Activated CD8-positive, alpha-beta memory T cell treated with anti-CD3 and anti-CD28 coated beads, Interleukin-2, amount 10 ng/mL, durations not matched to agents 7 days and 5 days (primary cell): ENCODE measurements at places on chromosomes 12 and 14.

DNA sequence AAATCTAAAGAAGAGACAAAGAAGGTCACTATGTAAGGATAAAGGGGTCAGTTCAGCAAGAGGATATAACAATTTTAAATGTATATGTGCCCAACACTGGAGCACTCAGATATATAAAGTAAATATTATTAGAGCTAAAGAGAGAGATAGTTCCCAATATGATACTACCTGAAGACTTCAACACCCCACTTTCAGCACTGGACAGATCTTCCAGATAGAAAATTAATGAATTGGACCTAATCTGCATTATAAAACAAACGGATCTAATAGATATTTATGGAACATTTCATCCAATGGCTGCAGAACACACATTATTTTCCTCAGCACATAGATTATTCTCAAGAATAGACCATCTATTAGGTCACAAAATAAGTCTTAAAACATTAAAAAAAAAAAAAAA, 24.1 kb upstream of the SRGAP1 start:
- DNase-seq: no peak

- no peak for DNase-seq
Measured at GRCh38 chr12:21545557-21545956, 19.5 kb downstream of the SPX start.

- DNase-seq: peak; percentile 57
Measured at GRCh38 chr14:102316338-102316742, 3.2 kb upstream of the ZNF839 start.

DNA sequence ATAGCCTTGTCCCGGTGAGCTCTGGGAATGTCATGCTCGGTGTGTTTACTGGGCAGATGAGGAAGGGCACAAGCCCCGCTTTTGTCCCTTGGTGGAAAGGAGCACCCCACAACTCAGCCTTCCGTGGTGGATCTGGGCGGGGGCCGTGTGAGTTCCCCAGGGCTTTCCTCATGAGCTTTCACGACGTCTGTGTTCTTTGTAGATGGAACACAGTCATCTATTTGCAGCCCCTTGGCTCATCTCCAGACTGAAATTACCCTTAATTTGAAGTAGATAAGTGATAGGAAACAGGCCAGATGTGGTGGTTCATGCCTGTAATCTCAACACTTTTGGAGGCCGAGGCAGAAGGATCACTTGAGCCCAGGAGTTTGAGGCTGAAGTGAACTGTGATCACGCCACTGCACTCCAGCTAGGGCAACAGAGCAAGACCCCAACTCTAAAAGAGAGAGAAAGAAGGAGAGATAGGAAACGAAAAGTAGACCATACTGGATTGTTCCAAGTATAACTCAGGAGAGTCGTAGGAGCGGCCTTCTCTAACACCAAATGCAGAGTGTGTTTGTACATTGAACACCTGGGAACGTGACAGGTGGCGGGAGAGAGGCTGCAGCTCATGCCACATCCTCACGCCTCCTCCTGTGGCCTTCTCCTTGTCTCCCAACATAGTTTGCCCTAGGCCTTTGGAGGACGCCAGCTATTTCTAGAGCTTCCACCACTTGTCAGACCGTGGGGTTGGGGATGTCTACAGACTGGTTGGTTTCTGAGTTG, 8.8 kb downstream of the P2RX4 start:
- DNase-seq: no peak

DNA sequence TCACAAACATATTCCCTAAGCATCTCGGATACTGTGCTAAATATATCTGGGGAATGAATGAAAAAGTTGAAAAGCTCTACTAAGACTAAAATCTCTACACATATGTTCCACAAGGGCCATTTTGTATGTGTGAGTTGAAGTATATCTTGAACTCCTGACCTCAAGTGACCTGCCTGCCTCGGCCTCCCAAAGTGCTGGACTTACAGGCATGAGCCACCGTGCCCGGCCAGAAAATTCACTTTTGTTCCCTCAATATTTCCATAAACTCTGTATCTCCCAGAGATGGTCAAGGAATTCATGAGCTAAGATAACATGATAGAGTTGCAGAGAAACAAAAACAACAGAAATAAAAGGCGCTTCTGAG, 1.5 kb upstream of the TUBA1C start:
- no peak for DNase-seq

DNA sequence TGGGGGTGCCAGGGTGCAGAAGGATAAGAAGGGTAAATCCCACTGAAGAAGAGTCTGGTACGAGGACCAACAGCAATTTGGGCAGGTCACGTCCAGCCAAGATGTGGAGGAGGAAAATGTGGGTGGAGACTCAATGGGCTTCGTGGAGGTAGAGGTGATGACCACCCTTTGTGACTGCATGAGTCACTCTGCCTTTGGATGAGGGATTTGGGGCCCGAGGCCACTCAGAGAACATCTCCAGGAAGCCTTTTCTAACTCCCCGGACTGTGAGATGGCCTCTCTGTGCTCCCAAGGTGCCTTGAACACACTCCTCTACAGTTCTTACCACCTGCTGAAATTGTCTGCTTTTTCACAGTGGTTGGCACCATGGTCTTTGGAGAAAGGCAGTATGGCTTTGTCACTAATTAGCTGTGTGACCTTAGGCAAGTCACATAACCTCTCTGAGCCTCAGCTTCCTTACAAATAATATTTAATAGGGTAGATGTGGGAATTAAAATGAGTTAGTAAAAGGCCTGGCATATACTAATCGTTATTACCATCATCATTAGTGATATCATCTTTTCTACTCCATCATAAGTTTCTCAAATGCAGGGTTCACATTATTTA, 67.0 kb upstream of the ARHGAP5 start:
- DNase-seq: no peak

DNA sequence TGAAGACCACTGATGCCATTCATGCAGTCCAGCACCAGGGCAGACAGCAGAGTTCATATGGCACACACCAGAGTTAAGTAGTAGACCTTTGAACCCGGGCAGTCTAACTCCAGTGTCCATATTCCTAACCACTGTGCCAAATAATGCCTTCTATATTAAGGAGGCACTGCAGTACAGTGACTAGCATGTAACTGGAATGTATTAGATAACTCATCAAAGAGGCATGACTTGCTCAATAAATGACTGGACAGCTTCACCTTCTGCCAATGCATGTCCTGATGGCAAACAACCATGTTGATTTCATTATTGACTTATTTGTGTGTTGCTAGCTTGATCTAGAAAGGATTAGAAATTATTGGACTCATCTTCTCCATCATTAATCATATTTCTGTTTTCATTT, 40.2 kb downstream of the DACT1 start:
- no peak for DNase-seq

- DNase-seq: no peak
Measured at GRCh38 chr14:39268393-39268792, 34.7 kb downstream of the MIA2 start.

DNA sequence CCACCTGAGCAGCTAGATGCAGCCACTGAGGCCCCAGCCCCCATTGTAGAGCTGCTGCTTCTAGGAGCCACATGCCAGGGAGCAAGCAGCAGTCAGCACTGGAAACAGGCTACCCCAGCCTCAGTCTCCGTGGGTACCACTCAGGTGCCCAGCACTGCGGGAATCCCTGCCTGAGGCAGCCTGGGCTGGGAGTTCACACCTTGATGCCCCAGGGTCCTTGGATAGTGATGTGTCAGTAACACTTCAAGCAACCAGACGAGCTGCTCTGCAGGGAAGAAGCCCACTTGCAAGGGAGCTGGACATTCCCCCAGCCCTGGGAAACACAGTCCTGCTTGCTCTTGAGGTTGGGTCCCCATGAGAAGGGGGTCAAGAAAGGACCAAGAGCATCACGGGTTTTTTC, 90.7 kb downstream of the ZFP36L1 start:
- DNase-seq: no peak

DNA sequence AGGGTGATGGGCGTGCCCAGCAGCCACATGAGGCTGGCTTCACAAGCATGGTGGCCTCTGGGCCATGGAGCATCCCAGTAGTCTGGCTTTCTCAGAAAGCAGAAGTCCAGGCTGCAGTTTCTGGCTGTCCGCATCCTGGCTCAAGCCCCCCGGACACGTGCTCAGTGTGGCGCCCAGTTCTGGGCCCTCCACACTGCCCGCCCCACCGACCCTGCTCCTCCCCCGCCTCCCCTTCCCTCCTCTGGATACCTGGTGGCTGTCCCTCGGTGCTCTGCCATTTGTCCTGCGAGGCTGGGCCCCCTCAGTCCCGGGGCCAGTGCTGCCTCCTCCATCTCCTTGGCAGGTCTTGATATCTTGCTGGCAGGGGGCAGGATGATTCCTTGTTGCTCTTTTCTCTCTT, 31.6 kb downstream of the LRCOL1 start:
- no peak for DNase-seq

DNA sequence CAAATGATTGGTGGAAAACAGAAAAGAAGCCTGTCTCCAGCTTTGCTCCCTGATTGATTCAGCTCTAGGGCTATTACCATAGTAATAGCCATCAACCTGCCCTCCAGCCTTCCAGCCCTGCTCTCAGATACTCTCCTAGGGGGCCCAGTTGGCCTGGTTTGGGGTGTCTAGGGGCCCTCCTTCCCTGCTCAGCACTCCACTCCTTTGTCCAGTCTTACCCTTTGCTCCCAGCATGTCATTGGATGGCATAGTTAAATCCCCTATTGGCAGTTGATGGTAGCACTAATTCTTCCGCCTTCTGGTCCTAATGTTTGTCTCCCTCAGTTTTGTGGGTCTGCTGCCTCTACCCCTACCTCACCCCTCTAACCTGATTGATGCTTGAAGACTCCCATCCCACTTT, 175.4 kb upstream of the PELI2 start:
- DNase-seq: no peak

GRCh38 chr12:115387467-115387901, 703.5 kb upstream of the TBX3 start:
- no peak for DNase-seq

GRCh38 chr12:120252071-120252906, 13.2 kb downstream of the PXN start:
- DNase-seq: peak; percentile 92

- DNase-seq: no peak
Measured at GRCh38 chr12:57029457-57029856, 13.1 kb upstream of the TAC3 start.

DNA sequence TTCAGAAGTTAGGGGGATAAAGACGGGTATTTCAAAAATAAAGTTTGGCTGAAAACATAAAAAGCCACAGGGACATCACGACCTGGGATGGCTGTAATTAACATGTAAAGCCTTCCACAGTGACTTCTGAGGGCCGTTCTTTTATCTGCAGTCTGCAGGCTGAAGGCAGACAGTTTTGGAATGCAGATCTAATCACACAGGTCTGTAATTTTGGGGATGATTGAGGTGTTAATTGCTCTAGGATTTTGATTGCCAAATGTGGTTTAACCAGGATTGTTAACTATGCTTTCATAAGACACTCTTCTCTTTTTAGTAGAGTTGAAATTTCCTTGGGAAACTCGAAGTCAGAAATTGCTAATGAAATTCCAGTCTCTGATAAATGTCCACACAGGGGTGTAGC, 355.5 kb downstream of the ATP23 start:
- no peak for DNase-seq

DNA sequence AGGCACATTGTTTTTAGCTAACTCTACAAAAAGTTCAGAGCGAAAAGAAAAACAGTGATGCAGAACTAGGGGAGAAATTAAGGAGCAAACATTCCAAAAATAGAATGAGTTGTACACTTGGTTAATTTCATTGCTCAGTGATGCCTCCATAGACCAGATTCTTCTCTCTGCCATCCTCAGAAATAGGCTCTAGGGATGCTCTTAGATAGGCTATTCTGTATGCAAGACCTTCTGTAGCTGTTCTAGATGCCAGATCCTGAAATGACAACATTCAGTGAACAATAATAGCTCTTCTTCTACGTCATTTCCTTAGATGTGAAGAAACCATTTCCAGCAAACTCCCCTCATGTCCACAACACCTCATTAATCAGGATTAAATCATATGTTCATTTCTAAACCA, 466.3 kb downstream of the DIO2 start:
- DNase-seq: no peak

DNA sequence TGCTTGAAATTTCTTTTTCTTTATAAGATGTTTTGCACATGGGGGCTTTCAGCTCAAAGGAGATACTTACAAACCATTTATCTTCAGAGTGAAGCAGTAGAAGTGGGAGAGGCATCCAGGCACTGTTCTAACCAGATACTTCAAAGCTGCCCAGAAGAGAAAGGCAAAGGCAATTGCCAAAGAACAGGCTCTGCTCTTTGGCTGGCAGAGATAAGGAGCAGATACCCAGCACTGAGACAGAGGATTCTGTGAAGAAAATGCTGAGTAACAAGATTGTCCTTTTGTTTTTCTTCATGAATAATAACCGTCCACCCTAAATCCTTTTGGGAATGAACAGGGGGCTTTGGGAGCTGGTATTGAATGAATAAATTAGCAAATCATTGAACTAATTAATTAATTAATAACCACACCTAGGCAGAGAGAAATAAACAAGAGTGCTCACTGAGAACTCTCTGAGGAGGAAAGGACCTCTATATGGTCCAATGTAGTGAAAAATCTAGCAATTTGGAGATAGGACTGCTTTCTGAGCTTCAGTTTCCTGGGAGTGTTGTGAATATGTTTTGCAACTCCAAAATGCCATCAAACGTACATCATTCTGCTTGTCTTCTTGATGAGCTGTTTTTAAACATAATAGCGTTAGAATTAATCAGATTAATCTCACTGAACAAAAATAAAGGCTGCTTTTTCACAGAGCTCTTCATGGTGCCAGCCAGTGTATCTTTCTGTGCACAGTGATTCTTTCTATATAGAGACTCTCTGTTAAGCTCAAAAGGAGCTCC, 192.8 kb upstream of the AMIGO2 start:
- DNase-seq: no peak

DNA sequence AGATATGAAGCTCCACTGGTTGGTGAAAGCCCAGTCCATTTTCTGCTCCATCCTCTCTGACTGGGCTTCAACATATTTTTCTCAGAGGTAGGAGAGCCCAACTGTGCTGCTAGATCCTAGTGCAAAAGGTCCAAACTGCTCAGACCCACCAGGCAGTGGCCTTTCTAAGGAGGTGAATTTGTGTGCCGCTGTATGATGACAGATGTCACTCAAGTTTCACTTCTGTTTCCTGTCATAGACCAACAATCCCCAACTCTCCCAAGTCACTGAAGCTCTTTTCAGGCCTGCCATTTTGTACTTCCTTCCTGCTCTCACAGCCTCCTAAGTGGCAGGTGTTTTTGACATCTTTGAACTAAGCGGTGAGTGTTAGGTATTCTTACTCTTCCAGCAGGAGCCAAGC, 16.4 kb upstream of the RNASE4 start:
- peak; percentile 59 for DNase-seq

DNA sequence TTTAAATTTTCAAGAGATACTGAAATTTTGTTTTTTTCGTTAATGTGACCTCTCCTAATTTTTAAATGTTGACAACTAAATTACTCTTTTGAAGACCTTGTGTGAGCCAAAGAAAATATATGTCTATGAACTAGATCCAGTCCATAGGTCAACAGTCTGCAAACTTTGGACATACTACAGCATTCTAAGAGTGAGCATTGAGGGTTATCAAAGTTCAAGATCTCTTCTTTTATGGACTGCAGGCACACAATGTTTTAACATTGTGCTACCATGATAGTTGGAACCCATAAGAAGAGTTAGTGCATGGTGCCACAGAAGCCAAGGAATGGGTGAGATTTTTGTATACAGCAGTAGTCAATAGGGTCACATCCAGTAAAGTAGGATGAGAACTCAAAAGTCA, 43.0 kb upstream of the ACSS3 start:
- no peak for DNase-seq
